Activated T-helper 17 cell treated with anti-CD3 and anti-CD28 coated beads, Interleukin-2, amount 50 U/mL, for 72 hours (primary cell): ENCODE measurements at places on chromosomes 5 and 9.

GRCh38 chr5:60718166-60718892 is 18.4 kb upstream of the DEPDC1B start:
- ATAC-seq, result no peak

GRCh38 chr9:122939601-122940000 is 1.2 kb upstream of the RABGAP1 start:
- no peak for ATAC-seq

DNA sequence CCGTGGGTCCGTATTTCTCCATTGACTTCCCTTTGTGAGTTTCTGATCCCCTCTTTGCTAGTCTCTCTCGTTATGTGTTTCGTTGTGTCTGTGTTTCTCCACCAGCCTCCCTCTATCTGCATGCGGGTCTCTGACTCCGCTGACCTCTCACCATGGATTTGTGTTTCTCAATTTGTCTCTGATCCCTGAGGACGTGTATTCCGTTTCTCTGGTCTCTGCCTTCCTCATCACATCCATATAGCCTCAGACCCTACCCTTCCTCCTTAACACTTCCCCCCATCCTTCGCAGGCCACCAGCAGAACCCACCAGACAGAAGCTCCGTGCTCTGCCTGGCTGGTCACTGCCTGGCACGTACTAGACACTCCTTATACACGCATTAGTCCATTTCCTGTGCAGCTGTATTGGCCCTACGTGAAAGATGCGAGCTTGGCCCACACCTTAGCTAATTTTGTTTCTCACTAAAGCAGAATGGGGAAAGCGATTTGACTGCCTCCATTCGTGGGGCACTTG is 631 bp downstream of the B4GALT7 start:
- no peak for ATAC-seq

- no peak for ATAC-seq
These were observed 53.4 kb downstream of the ROR2 start for GRCh38 chr9:91896513-91897121.

GRCh38 chr5:31738199-31738598 is 99.3 kb downstream of the PDZD2 start:
- ATAC-seq, result no peak

DNA sequence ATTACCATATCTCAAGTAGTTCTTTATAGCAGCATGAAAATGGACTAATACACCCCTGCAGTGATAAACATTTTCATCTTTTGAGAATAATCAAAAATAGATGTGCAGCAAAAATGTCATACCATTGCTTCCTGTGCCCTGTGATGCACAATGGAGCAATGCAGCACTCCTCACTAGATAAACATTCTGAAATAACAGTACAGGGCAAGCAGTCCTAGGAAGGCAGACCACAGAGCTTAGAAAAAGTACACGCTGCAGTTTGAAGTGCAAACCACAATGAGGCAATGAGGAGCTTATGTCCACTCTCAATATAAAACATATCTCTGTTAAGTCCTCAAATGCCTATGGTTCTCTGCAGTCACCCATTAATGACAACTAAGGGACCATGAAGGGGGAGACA is 367.6 kb downstream of the PDE4D start:
- ATAC-seq, result no peak

DNA sequence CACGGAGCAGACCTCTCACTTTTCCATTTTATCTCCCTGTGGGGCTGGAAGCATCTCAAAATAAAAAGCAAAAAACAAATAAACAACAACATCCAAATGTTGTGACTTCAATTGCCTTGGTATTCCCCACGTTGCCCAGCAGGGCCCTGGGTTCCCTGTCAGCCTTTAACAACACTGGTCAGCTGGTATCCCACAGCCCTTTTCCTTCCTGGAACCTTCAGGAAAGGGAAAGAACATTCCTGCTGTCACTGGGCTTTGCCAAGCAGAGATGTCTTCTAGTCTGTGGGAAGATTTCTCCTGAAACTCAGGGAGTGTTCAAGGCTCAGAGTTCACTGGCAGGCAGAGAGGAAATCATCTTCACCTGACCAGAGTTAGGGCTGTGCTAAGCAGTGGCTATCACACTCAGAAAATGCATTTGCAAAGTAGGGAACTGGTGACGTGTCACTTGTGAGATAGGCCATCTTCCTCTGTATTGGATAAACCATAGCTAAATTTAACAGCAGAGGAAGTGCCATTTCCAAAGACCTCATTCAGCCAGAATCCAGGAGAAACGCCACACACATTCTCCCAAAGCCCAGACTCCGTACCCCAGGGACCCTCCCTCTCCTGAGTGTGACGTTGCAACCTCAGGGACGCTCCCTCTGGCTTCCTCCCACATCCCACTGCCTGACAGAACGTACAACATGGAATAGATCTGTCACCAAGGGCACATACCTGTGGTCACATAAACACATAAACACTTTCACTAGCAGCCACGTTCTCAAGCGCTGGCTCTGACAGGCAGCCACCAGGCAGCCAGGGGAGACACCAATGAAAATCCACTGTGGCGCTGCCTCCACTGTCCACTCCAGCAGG is 274.0 kb upstream of the DAPK1 start:
- no peak for ATAC-seq

GRCh38 chr9:129755151-129755550 is 2.3 kb upstream of the PTGES start:
- no peak for ATAC-seq

GRCh38 chr9:124197177-124198095 is 60.3 kb upstream of the NEK6 start:
- no peak for ATAC-seq

DNA sequence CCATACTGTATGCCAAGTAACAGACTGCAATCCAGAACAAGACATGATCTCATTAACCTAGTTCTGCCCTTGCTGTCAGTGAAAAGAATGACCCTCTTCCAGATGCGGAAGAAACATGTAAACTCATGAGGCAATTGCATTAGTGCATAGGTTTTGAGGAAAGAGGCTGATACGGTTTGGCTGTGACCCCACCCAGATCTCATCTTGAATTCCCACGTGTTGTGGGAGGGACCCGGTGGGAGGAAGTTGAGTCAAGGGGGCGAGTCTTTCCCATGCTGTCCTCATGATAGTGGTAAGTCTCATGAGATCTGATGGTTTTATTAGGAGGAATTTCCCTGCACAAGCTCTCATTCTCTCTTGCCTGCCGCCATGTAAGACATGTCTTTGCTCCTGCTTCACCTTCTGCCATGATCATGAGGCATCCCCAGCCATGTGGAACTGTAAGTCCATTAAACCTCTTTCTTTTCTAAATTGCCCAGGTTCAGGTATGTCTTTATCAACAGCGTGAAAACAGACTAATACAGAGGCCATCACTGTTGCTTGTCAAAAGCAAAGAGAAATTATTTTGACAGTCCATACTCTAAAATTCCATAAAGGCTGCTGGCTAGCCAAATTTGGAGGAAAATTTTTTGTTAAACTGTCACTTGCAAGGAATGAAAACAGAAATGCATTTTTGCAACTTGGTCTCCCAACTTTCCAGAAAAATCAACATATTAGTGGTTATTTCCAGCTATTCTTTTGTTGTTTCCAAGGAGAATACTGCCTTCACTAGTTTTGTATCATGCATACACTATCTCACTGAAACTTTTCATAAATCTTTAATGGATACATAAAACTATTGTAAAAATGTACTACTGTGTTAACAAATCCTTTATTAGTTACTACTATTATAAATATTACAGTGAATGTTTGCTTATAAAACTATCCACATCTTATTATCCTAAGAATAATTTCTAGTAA is 3.2 kb upstream of the ARL15 start:
- ATAC-seq, result no peak

DNA sequence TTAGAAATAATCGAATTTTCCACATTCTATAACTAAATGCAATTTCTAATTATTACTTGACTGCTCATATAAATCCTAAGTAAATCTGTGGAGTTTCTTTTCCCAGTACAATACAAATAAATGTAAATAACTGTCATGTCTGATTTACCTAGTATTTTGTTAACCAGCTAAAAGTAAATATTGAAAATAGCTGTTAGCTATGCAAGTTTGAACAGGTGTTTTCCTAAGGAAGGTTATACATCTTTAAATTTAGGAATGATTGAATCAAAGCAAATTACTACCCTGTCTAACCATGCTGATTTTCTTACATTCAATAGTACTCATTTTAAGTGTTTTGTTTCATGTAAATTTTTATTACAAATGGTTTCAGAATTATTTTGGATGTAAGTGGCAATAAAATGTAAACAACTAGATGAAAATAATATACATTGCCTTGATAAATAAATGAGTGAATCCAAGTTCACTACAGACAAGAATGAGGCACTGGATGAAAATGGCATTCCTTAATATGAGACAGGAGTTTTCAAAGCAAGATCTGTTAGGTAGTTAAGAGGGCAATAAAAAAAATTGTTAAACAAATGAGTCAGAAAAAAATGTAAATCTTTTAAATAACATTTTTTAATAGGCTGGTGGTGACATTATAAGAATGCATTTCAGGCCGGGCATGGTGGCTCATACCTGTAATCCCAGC is 15.8 kb downstream of the MCIDAS start:
- no peak for ATAC-seq

GRCh38 chr9:4581035-4581760 is 80.9 kb upstream of the PLPP6 start:
- no peak for ATAC-seq

DNA sequence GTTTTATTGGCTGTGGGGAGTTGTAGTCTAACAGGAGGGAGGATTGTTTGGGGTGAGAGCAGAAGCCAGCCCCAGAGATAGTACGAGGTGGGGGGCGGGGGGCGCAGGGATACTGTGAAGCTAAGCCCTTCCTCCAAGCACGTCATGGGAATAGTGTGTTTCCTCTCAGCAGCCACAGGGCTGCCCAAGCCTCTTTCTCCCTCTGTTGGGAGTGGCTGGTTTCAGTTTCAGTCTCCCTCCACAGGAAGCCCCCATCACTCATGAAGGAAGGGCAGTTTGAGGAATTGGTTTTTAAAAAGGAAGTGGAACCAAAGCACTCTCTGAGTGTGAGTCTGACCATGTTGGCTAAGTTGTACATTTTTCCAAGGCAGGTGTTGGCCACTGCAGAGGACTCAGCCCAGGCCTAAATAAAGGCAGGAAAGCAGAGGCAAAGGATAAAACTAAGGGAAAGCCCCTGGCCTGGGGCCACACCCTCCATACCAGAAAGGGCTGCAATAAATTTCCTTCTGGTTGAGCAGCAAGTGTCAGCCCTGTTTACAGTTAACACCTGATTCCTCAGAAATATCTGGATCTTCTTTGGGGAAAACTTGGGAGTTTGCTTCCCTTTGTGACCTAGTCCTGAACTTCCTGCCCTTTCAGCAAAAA is 3.2 kb downstream of the RAB24 start:
- ATAC-seq, result peak; percentile 13

GRCh38 chr5:5387192-5387591 is 35.3 kb upstream of the ICE1 start:
- ATAC-seq, result no peak

GRCh38 chr5:148760945-148761638 is 65.3 kb upstream of the ADRB2 start:
- ATAC-seq, result peak; percentile 65

GRCh38 chr5:91106842-91107511 is 276.1 kb downstream of the ARRDC3 start:
- no peak for ATAC-seq

DNA sequence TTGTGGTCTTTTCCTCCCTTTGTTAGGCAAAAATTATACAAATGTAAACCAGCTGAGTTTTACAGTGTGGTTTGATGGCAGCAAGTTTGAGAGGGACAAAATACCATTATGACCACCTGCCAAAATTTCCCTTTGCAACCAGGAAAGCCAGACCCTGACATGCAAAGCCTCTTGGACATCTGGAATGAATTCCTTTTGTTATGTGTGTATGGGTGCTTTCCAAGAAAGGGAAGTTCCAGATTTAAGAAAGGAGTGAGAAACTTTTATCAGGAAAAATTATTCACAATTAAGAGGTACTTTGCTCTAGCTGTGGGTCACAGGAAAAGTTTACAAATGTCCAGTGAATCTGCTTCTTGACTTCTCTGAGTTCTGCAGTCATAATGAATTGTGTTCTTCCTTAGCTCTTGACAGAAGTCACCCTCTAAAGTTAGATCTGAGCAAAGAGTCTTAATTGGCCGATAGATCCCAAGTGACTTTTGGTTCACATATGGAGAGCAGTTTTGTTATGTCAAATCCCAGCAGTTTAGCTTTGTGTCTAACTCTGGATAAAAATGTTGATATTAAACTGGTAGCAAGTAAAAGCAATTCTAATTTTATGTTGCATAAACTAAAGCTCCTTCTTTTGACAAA is 295.9 kb upstream of the ZNF608 start:
- ATAC-seq, result no peak

DNA sequence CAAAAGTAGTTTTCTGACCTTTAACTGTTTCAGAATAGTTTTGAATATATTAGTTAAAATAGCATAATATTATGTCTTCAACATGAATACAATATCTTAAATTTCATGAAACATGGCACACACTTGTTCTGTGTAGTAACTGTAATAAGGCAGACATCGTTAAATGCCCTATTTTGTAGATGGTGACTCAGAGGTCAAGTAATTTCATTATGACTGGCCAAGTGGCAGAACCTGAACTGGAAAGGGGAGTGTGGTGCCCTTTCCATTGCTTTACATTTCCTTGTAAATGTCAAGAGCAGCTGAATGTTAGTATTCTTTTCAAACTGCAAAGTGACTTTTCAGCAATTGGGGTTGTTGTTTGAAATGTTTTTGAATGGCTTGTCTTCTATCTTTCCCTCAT is 201.2 kb upstream of the CDKN2B start:
- ATAC-seq, result peak; percentile 76

DNA sequence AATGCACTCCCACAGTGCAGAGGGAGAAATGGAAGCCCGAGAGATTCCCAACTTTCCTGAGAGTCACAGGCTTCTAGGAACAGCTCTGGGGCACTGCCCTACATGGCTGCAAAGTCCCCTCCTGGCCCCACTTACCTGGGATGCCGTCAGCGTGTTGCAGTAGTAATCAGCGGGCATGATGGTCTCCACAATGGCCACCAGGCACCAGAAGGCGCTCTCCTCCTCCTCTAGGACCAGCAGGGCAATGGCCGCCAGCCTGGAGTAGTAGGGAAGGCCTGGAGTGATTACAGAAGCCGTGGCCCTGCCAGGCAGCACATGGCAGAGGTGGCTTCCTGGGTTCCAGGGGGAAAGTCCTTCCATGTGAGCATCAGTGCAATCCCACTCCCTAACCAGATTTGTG is 10.7 kb upstream of the CORO2A start:
- no peak for ATAC-seq
